ENCODE measurements at places on chromosomes 1 and 21.

DNA sequence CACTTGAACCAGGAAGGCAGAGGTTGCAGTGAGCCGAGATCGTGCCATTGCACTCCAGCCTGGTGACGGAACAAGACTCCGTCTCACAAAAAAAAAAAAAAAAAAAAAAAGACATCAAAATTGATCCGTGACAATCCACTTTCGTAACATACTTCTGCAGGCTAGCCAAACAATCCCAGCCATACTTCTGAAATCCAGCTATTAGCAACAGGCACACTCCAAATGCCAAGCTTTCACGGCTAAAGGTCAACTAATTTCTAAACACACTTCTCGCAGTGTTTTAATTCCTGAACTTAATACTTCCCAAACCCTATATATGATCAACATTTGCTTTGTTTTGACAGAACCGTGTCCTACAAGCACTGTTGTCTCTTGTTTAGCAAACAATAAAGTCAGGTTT lies 411.3 kb upstream of the RUNX1 start:
- DNase-seq: no peak

DNA sequence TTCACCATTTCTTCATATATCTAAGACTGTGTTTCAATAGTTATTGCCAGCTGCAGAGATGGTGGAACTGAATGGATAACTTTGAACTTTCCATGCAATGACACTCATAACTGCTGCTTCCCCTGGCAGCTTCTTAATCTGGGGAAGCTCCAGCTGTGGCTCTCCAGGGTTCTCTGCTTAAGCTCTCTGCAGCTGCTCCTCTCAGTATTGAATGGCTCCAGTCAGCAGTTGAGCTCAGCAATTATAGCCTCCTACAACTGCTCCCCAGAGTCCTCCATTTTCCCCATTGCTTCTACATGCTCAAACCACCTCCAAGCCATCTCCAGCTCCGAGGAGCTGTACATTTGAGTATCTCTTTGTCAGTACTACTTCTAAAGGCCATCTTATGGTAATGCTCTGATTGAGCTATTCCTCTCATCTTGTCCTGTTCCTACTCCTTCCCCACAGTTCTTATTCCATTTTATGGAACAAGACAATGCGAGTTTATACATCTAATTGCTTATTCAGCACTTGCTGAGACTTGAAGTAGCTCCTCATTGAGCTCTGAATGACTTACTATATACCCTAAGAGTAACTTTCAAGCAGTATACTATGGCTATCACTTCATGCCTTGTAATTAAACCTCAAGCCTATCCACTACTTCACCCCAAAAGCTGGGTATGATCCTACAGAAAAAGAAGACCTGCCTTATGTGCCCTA lies 362.4 kb downstream of the NEGR1 start:
- DNase-seq: no peak

DNA sequence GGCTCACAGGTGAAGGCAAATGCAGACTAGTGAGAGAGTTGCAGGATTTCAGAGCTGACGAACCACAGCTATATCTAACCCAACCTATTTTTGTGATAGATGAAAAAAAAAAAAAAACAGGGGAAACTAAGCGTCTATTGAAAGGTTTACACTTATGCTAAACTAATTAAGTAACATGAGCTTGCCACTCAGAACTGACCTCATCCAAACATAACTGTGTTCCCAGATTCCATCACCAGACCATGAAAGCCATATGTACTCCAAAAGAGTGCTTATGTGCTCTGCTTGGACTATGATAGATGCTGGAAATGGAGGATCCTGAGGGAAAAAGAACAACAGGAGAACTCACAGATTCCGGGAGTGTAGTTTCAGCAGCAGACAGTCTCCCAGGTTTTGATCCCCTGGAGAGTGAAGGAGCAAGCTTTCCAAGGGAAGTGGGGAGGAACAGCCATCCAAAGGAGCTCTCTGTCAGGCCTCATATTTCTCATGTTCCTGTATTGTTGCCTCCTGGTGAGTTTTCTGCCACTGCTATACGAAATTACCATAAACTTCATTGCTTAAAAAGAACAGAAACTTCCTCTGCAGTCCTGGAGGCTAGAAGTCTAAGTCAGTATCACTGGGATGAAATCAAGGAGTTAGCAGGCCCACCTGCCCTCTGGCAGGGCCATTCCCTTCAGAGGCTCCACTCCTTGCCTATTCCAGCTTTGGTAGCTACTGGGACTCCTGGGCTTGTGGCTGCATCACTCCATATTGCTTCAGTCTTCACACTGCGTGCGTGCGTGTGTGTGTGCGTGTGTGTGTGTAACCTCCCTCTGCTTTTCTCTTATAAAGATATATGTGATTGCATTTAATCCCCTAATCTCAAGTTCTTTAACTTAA lies 38.1 kb downstream of the NIBAN1 start:
- no peak for DNase-seq

- DNase-seq: no peak
These were observed at the start of gene CTXND2 for GRCh38 chr1:150887018-150887417. Gene CTXND2 (plus strand): TSS chr1:150887136. CDS start chr1:150912315, 25,179 bp downstream.

DNA sequence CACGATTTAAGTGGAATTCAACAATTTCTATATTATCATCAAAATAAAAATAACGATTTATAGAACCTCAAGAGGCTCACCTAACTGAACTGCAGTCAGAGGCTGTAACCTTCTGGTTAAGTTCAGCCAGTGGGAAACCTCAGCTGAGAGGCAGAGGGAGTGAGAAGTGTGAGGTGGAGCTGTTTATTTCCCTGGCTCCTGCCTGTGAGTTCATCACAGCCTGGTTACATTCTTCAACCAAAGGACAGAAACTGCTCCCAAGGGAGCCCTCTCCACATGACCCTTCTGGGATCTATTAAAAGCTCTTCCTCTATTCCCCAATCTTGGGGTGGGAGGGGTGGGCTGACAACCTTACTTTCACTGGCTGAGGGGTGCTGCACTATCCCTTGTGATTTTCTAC lies 22.2 kb downstream of the DYNLT5 start:
- no peak for DNase-seq

DNA sequence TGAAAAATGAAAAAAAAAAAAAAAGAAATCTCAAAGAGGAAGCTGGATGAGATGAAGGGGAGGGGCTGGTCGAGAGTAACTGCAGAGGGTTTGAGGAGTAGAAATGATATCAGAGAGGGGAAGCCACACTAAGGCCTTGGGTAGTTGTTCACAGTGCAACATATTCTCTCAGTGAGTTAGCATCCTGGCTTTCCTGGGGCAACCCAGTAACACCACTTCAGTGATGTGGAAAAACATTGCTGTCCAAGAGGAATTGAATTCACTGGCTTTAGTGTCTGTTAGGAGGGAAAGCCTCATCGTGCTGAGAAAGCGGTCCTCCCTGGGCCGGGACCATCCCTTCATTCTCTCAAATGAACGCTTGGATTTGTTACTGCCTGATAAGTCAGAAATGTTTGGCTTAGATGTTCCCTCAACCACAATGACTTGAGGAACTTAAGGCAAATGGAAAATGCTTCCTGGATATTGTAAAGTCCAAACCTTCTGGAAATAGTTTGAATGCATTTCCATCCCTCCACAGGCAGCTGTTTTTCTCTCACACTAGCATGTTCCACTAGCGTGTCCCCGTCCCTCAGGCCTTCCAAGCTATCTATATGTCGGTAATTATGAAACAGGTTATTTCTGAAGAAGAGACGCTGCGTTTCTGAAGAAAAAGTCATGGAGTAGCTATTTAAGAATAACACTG lies 12.2 kb downstream of the TGFB2 start:
- no peak for DNase-seq

GRCh38 chr1:99672530-99673213 lies 26.8 kb downstream of the PALMD start:
- DNase-seq: no peak

DNA sequence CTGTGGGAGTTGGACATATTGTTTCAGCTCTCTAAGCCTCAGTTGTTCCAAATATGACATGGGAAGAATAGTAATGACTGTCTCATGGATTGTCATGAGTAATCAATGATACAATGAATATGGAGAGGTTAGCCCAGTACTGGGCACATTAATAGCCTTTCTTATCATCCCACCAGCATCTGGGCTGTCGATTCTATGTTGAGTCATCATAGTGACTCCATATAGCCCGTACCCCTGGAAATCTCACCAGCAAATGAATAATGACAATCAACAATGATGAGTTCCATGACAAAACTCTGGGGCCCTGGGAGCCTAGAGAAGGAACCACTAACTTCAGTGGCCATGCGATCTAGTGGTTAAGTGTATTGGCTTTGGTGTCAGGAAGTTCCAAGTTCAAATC lies 39.7 kb upstream of the GJB5 start:
- no peak for DNase-seq

DNA sequence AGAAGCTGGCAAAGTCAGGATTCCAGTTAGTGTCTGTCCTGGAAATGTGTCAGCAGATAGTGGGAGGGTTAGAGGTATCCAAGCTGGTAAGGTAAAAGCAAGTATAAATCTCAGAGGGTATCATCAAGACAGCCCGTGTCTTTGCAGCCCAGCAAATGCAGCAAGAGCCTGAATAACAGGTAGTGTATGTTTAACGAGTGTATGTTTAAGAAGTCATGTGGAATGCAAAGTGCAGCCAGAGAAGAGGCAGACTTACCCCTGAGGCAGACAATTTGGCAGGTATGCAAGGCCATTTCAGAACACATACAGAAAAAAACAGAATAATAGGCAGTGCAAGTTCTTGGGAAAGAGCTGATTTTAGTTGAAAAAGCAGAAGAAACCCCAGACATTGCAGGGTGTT lies 411.0 kb upstream of the NEGR1 start:
- DNase-seq: no peak

- no peak for DNase-seq
These were observed 648.7 kb downstream of the USP25 start for GRCh38 chr21:16378525-16378924.

DNA sequence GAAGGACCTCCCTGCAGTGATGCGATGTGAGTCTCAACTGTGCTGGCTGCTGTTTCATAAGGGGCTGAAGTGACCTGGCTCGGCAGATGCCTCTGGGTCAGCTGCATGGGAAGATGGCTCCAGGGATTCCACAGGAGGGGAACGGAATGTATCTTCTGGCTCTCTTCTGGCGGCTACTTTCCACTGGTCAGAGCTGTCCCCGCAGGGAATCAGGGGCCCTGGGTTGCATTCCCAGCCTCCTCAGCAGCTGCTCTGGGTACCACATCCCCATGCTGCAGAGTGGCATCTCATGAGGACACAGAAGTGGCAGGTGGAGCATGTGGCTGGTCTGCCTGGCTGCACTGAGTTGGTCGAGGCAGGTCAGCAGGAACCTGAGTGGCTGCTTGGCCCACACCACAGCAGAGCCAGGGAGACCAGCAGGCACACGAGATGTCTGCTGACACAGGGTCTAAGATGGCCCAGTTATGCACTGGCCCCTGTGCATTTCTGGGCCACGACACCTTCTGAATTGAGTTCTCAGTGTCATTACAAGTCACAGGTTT lies 42.8 kb downstream of the POFUT2 start:
- no peak for DNase-seq

DNA sequence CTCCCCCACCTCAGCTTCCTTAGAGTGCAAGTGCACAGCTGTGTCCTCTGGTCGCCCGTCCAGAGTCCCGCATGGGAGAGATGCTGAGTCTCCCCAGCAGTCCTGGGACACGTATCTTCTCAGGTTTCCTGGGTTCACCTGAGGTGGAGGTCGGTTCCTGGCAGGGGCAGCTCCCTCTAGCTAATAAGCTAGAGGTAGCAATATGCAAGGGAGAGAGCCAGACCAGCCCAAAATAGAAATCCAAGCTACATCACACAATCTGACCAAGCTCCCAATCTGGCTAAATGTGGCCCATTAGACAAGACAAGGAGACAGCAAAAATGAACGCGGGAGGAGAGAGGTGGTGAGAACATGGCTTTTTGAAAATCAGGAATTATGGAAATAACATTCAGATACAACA lies 30.9 kb upstream of the CADM3 start:
- DNase-seq: no peak

DNA sequence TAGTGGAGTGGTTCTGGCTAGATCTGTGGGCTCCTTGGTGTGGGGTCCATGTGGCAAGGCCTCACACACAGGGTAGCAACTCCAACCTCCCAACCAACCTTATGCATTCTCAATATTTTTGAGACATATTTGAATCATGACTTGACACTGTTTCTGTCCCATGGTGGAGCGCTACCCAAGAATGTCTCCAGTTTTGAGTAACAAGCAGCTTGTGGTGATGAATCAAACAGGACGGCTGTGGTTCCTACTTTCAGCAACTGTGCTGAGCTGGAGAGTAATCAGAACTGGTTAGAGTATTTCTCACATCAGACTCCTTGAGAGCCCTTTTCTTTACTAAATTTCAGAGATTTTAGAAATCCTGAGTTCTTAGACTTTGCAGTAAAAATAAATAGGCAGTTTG lies 3.1 kb downstream of the LCE3D start:
- DNase-seq: no peak

- DNase-seq: no peak
These were observed 165.0 kb downstream of the RHOU start for GRCh38 chr1:228900099-228900885.

DNA sequence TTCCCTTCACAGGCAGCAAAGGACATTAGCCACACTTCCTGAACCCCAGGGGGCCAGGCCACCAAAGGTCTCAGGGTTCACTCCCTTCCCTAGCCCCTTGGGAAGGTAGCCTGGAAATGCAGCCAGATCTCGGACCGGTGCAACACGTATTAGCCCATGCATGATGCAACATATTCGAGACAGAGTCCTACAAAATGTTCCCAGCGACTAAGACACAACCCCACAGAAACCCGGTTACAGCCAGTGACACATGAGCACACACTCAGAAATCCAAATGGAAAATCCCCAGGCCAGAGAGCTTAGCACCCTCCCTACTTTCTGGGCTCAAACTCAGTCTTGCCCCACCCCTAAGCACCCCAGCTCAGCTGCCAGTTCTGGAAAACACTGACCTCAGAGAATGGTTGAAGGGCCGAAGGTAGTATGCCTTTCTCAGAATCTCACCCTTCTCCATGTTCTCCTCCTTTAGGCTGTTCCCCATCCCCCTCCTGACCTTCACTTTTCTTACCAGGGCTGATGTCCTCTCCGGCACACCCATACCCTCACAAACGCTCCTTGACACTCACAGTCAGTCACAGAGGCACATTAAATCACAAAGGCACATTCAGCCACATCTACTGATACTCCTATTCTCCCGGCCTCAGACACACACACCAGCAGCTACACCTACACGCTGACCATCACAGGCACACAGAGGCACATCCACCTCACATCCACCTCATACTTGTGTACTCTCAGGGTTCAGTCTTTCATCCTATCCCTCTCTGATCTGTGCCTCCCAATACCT lies at the start of gene TSPAN1:
Gene TSPAN1, plus strand, starts transcription at position 640 of the 784 bp plus-strand sequence. CDS start 6,021 bp downstream, outside the sequence.
- DNase-seq: no peak

GRCh38 chr1:63874278-63874880 lies 100.6 kb downstream of the ROR1 start:
- DNase-seq: no peak

GRCh38 chr1:179077396-179077795 lies 4.5 kb upstream of the TOR3A start:
- DNase-seq: no peak

GRCh38 chr1:239723776-239724367 lies 337.5 kb downstream of the CHRM3 start:
- no peak for DNase-seq

- DNase-seq: no peak
These were observed 10.5 kb downstream of the PCSK9 start for GRCh38 chr1:55049914-55050278.

All from inflammatory macrophage treated with lipopolysaccharide for 4 hours (primary cell).